ENCODE measurements at places on chromosomes 7 and 10.

GRCh38 chr10:98886686-98887085 lies 349.0 kb downstream of the HPSE2 start:
- no peak for DNase-seq

- no peak for DNase-seq
These were observed 83.9 kb downstream of the TCF7L2 start for GRCh38 chr10:113033991-113034390.

DNA sequence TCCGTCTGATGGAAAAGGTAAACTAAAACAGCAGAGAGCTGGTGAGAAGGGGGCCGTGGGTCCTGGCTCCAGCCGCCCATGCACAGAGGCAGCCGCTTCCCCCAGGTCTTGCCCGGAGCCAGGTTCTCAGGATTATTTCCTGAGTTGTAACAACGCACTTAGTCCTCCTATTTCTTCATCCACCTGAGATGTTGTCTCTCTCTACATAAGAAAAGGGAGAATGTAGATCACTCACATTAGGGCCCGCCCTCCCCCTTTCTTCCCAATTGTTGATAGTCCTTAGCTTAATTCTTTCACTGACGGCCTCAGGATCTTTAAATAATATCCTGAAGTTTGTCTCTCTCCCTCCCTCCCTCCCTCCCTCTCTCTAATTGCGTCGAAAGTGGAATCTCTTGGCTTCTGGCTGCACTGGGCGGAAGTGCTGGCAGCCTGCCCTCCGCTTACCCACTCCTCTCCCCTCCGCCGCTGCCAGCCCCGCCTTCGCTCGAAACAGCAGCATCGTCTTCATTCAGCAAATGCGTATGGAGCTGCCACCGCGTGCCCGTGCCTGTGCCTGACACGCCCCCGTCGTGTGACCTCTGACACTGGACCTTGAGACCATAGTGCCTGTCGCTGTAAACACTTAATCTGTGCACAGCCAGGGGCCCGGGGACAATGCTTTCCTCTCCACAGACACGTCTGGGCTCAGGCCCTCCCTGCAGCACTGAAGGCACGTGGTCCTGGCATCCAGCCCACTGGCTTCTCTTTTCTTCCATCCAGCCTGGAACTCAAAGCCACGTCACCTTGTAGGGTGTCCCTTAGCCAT lies 174.5 kb upstream of the PPP2R2D start:
- DNase-seq: no peak

- DNase-seq: no peak
These were observed 34.3 kb downstream of the DIP2C start for GRCh38 chr10:655184-655583.

GRCh38 chr7:140557809-140558518 lies 78.7 kb upstream of the MKRN1 start:
- DNase-seq: no peak

- no peak for DNase-seq
These were observed 6.4 kb downstream of the TMEM248 start for GRCh38 chr7:66927348-66927948.

DNA sequence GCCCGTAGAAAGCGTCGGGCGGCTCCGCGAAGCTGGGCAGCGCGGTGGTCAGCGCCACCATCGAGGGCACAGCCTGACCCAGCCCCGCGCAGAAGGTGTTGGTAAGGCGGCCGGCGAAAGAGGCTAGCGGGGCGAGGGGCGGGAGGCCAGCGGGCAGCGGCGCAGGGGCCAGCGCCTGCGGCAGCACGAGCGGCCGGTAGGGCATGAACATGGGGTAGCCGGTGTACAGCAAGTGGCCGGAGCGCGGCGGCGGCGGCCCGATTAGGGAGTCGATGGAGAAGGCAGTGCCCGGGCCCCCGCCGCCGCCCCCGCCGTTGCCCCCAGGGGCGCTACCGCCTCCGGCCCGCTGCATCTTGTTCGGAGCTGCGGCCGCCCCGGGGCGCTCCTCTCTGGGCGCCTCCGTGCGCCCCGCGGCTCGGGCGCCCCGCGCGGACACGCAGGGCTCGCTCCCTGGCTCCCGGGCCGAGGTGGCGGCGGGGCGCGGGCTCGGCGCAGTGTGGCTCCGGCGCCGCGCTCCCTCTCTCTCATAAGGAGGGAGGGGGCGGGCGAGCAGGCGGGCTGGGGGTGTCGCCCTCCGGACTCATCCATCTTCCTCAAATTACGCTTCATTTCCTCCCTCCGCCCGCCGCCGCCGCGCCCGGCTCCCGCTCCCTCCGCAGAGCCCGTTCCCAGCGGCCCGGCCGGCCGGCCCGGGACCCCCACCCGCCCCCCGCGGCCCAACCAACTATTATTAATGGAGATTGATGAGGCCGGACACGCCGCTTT lies at the start of gene GBX1:
TSS of gene GBX1 (minus strand) at position 498 of the 765 bp plus-strand sequence. CDS start at position 352, 146 bp downstream.
- DNase-seq: no peak

GRCh38 chr7:108723381-108723814 lies 153.7 kb downstream of the DNAJB9 start:
- DNase-seq: no peak

- peak; percentile 90 for DNase-seq
These were observed at the start of gene EPC1 for GRCh38 chr10:32346551-32347362. TSS of gene EPC1 (minus strand) at chr10:32347158. CDS start at chr10:32346915, 243 bp downstream.

GRCh38 chr7:107021600-107021999 lies 22.9 kb upstream of the PRKAR2B start:
- DNase-seq: no peak

- DNase-seq: no peak
These were observed 209.9 kb downstream of the SEMA3E start for GRCh38 chr7:83439026-83439425.

- DNase-seq: no peak
These were observed 66.9 kb downstream of the PTPRE start for GRCh38 chr10:127973791-127974311.

GRCh38 chr10:35626971-35627507 lies 15.1 kb downstream of the FZD8 start:
- DNase-seq: no peak

GRCh38 chr10:126290232-126290631 lies 98.0 kb downstream of the ADAM12 start:
- no peak for DNase-seq

DNA sequence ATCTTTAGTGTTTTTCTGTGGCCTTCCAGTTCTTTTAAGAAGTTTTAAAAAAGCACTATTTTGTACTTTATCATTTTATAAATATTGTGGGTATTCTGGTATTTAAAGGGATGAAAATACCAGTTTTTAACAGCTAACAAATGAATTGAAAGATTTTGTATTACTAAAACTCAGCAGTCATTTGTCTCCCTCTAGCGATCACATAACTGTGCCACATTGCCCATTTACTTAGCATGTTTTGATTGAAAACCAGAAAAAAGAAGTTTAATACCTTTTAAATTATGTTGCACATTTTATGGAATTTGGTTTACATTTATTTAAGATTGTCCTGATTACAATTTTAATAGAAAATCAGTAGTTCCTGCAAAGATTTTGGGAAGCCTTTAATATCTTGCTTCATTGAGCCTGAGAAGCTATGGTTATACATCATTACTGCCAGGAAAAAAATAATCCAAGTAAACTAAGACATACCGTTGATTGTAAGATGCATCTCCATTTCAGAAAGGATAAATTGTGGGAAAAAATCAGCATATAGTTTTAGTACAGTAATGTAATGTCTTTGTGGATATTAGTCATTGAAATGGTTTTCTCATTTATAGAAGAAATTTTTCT lies 34.9 kb downstream of the TAX1BP1 start:
- DNase-seq: no peak

DNA sequence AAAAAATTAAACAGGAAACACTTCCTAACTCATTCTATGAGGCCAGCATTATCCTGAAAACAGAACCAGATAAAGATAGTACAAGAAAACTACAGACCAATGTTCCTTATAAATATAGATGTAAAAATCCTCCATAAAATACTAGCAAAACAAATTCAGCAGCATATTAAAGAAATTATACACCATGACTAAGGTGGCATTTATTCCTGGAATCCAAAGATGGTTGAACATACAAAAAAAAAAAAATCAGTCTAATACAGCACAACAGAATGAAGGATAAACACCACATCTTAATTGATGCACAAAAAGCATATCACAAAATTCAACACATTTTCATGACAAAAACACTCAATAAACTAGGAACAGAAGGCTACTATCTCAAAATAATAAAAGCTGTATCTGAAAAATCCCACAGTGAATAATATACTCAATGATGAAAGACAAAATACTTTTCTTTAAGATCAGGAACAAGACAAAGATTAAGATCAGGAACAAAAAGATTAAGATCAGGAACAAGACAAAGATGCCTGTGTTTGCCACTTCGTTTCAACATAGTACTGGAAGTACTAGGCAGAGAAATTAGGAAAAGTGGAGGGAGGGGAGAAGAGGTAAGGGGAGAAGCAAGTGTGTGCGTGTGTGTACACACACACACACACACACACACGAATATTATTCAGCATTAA lies 95.6 kb downstream of the SNX13 start:
- no peak for DNase-seq

DNA sequence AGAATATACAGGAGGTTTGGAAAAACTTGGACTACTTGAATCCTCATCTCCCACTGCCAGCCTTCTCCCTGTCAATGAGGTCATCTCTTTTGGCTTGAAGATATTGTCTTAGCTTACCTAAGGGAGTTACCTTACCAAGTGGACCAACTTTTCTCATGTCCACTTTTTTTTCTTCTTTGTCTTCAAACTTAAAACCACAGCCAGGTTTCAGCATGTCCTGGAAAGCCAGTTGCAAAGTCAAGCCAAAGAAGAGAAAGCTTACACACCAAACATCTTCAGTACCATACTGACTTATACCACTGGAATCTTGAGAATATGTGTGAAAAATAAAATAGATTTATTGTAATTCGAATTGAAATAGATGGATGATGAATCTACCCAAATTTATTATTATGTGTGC lies 520.5 kb downstream of the HTR7 start:
- no peak for DNase-seq

GRCh38 chr7:390761-391410 lies 100.9 kb downstream of the FOXL3 start:
- DNase-seq: no peak

GRCh38 chr7:27324246-27324645 lies 81.6 kb downstream of the EVX1 start:
- DNase-seq: no peak

- no peak for DNase-seq
These were observed 153.6 kb upstream of the PITRM1 start for GRCh38 chr10:3325954-3326750.

- DNase-seq: no peak
These were observed 2.5 kb downstream of the NUDT5 start for GRCh38 chr10:12193193-12193592.

- DNase-seq: no peak
These were observed 9.3 kb downstream of the MICALL2 start for GRCh38 chr7:1449951-1450350.

DNA sequence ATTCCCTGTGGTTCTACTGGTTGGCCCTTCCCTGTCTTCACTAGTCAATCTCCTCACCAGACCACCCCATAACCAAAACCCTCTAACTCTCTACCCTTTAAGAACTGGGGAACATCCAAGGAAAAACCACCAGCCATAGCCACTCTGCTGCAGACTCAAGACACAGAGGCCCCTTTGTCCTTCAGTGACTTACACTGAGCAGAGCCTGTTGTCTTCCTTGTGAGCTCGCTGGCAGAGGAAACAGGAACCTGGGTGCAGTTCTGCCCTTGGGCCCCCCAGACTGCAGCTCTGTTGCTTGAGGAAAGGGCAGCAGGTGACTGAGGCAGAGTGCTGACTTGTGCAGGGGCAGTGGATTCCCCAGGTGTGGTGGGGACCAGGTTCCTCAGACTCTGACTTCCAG lies 30.6 kb downstream of the ZC3HAV1 start:
- no peak for DNase-seq

DNA sequence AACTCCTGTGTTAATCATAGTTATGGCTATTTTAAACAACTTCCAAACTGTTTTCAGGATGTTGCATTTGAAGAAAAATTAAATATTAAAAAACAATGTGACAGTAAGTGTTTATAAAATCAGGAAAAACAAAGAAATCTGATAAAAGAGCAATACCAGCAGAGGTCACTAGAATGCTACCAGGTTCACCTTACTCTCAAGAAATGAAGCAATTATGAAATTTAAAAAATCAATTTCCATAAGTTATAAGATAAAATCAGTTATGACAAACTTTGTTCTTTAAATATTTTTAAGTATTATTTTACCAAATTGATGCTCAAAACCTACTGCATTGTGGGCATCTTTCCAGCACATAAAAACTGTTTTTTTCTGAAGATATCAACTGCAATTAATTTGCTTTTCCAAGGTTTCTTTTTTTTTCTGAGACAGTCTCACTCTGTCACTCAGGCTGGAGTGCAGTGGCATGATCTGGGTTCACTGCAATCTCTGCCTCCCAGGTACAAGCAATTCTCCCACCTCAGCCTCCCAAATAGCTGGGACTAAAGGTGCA lies 50.7 kb upstream of the RHEB start:
- DNase-seq: no peak

DNA sequence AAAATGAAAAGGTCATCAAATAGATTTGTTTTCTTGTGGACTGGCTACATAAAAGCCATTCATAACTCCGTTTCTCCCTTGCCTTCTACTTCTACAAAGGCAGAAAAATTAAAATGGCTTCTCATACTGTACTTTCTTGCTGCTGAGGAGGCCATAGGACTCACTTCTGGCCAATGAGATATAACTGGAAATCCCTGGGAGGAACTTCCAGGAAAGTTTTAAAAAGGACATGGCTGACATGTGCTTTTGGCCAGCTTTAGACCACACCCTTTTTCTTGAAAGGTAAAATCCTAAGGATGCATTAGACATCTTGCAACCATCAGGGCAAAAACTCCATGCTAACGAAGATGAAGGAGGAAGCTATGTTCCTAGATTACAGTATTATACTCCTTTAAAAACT lies 58.5 kb downstream of the PDZD8 start:
- DNase-seq: no peak

DNA sequence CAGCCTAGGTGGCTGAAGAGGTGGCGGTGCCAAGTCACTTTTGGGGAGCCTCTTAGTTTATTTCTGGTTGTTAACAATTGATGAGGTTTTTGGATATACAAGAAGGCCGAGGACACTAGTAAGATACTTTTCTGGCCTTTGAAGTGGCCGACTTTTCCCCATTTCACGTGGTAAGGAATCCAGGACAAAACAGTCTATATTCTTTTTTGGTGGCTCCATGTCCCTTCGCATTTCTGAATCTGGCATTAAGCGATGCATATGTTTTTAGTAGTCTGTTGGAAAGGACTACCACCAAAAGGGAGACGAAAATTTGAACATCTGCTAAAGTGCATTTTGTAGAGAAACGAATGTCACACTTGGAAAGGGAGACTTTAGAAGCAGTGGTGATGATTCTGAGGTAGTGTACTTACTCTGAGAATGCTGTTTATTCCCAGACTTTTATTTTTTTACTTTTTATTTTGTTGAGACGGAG lies 1.5 kb downstream of the MLLT10 start:
- no peak for DNase-seq

DNA sequence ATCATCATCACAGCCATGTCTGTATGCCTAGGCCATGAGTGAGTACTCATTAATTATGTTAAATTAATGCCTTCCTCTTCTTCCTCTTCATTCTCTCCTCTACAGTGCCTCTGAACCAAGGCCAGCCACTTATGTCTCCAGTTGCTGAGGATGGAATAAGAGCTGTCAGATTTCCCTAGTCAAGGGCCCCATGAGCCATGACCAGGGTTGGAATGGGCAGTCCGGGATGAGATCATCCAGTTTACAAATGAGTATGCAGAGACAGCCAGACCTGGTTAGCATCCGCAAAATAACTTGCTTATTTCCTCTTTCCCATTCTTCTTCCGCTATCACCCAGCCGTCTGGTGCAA lies 342.7 kb downstream of the GRID1 start:
- no peak for DNase-seq
